Stimulated activated CD8-positive, alpha-beta memory T cell treated with anti-CD3 and anti-CD28 coated beads, Interleukin-2, amount 100 ng/mL, for 1 hour (primary cell): ENCODE measurements at places on chromosomes 6 and 20.

DNA sequence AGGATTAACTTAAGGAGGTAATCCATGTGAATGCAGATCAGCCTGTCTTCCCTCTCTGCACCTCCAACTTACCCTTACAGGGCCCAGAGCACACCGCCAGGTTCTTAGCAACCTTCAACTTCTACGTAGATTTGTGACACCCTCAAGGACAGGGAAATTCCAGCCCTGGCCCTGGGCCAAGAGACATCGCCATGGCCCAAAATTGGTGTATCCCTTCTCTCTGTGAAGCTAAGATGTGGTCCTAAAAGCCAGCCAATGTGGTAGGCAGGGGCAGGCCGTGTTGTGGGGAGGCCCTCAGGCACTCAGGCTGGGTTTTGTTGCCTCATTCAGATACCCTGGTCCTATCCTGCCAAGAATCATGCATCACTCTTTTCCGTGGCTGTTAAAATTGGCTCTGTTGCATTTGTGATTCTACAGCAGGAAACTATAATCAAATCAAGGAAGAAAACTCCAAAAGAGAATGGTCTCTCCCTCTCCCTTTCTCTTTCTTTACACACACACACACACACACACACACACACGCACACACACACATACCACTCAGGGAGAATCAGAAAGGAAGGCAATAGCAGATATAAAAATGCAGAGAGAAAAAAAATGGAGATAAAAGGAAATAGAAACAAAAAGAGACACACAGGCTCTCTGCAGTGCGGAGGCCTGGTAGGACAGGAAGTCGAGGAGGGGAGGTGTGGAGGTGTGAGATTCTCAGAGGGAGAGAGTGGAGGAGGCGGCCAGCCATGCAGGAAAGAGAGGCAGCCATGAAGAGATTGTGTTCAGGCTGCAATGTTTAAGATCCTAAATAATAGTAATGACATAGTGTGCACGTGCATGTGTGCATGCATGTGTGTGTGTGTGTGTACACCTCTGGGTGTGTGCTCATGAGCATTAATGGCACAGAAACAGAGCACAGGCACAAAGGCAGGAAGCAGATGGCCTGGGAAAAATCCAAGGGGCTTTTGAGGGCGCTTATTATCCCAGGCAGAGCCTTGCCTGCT, 201.8 kb upstream of the LRFN2 start:
- DNase-seq, result no peak

- no peak for DNase-seq
Measured at GRCh38 chr6:157500022-157500421, 119.0 kb downstream of the ZDHHC14 start.

GRCh38 chr6:45256697-45257695, 71.1 kb upstream of the RUNX2 start:
- no peak for DNase-seq

DNA sequence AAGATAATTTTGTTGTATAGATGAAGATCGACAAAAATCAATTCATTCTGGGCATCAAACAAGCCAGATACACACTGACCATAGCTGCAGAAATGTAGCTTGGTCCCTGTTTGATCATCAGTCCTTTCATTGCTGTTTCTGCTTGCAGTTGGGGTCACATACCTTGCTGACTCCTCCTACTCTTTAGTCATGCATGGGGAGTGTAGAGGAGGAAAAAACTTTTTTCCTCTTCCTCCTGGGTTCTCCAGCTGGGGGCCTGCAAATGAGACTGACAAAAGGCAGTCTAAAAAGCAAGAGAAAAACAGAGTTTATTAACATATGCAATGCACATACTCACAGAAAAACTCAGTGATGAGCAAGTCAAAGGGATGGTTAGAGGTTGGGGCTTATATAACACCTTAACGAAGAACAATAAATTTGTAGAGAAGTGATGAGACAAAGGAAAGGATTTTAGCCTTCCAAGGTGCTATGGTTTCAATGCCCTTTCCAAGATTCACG, 105.8 kb downstream of the QRSL1 start:
- no peak for DNase-seq

DNA sequence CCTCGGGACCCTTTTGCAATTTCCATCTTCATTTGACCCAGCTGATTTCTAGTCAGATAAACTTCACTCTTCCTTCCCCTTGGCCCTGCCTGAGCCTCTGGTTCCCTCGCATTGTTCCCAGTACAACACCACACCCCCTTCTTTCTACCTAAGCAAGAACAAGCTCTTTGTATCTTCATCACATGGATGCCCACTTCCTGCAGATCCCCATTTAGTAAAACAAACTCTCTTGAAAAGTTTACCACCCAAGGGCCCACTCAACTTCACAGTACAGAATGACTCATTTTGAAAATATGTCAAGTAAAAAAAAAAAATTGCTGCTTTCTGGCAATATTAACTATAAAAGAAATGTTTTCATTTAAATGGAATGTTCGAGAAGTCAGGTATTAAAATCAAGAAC, 5.2 kb downstream of the FAXC start:
- DNase-seq, result no peak

DNA sequence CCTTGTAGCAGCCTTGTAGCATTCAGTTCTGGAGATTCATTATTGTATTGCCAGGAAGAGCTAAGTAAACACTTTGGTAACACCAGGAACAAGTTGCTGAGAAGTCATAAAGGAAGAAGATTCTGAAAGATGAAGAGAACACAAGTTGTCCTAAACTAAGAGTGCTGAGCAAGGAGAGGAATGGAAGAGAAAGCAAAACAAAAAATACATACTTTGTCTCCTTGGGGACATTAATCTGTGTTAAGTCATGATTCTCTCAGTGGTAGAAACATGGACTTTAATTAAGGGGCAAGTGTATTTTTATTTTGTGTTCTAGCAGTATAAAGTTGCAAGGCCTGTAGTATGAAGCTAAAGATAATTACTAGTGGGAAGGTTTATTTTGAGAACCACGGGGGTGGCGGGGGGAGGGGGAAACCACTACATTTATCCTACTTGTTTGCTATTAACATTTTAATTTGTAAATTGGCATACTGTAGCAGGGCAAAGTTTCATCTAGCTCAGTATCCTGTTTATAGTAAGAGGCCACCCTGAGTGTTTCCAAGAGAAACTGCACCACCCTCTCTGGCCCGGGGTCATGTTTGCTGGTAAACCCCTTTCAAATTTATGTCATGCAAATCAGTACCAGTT, 463.0 kb downstream of the CDKAL1 start:
- DNase-seq, result no peak

- DNase-seq, result no peak
Measured at GRCh38 chr6:170178561-170179477, 112.1 kb downstream of the DLL1 start.

GRCh38 chr20:1686151-1686748, 28.7 kb upstream of the SIRPG start:
- DNase-seq, result no peak

GRCh38 chr20:32823078-32823477, 3.3 kb downstream of the MAPRE1 start:
- no peak for DNase-seq

DNA sequence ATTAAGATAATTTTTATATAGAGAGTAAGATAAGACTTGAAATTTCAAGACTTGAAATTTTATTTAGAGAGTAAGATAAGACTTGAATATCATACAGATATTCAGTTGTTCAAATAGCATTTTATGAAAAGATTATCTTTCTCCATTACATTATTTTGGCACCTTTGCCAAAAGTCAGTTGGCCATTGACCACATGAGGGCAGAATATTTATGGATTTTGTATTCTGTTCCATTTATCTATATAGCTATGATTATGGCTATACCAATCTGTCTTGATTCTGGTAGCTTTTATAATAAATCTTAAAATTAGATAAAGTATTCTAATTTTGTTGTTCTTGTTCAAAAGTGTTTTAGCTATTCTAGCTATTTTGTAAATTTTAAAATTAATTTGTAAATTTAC, 537.9 kb upstream of the GJE1 start:
- no peak for DNase-seq

DNA sequence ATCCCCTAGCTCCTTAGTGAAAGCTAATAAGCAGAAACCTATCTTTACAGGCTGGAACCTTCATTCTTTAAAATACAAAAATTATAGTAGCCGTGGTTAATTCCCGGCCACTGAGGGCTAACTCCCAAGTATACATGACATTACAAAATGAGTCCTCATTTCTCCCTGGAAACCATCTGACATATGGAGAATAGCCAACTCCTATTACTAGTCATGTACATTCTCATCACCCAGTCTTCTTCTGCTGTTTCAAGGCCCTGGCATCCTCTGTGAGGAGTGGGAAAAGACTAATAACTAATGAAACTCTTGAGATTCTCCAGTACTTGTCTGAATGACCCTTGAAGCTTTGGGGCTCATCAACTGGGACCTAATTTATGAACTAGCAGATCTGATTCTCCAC, 30.2 kb downstream of the CSNK2A1 start:
- DNase-seq, result no peak

DNA sequence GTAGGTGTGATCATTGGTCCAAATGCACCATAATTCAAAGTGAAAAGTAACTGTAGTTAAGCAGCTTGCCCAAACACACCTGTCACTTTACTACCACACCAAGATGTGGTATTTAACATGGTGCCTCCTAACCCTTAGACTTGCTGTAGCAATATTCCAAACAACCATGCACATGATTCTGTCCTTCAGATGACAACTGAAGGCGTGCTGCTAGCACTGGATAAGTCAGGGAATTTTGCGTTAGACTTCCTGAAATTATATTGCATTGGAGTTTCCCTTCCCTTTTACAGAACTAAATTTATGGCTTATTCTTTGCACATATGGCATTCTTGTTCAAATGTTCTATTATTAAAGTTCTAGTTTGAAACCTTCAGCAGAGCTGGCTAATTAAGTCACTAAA, 106.2 kb downstream of the ARHGAP18 start:
- DNase-seq, result no peak

- no peak for DNase-seq
Measured at GRCh38 chr6:136012198-136012887, 160.8 kb downstream of the PDE7B start.

DNA sequence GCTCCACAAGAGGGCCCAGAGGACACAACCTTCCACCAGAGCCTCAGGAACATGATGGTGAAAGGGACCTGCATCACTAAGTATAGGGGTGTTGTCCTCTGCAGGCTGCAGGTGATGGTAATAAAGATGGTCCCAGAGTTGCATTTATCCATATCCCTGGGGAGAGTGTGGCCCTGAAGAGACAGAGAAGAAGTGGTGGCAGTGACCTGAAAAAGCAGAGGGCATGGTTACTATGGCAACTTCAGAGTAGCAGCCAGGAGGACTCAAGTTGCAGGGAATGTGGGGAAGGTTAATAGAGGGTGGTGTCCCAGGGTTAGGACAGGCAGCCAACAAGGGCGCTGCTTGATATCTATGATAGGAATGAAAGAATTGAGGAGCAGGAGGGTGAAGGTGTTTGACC, 57.1 kb downstream of the HLA-A start:
- no peak for DNase-seq

DNA sequence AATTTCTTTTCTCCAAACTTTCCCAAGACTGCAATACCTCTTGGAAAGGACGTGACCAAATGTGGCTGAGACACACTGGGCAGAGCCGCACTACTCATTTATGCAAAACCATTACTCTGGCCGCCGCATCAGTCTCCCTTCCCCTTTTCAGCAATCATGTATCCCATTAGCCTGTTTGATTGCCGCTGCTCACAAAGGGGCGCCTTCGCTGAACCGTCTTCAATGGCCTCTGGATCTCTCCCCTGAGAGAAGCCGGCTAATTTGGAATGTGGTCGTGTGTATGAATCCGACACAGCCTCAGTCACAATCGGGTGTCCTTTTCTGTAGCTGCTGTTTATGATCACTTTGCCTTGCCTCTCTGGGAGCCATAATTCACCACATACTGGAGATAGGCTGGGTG, 361.1 kb downstream of the ZFAND3 start:
- DNase-seq, result no peak

DNA sequence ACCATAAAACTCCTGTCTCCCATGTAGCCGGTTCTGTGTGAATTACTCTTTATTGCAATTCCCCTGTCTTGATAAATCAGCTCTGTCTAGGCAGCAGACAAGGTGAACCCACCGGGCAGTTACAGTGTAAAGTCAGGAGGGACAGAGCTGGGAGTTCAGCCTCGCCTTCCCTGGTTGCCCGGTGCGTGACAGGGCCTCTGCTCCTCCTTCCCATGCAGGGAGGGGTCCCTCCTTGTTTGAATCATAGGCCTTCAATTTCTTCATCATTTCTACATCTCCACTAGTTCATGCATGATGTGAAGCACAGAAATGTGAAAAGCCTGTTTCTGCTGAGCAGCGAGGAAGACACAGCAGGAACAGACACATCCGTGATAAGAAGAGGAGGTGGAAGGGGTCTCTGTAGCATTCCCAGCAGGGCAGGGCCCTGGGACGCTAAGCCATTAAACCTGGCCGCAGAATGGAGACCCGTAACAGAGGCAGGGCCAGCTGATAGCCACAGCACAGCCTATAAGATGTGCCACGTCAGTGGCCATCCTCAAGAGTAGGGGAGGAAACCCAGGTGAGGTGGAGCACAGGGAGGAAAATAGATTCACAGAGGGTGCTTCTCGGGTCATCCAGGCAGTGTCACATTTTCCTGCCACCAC, 106.7 kb upstream of the CST7 start:
- DNase-seq, result no peak

GRCh38 chr20:57794600-57795341, 85.0 kb upstream of the PMEPA1 start:
- no peak for DNase-seq

- no peak for DNase-seq
Measured at GRCh38 chr20:31890646-31891045, 20.2 kb downstream of the TTLL9 start.
